ENCODE measurements at places on chromosomes 3 and 15.

DNA sequence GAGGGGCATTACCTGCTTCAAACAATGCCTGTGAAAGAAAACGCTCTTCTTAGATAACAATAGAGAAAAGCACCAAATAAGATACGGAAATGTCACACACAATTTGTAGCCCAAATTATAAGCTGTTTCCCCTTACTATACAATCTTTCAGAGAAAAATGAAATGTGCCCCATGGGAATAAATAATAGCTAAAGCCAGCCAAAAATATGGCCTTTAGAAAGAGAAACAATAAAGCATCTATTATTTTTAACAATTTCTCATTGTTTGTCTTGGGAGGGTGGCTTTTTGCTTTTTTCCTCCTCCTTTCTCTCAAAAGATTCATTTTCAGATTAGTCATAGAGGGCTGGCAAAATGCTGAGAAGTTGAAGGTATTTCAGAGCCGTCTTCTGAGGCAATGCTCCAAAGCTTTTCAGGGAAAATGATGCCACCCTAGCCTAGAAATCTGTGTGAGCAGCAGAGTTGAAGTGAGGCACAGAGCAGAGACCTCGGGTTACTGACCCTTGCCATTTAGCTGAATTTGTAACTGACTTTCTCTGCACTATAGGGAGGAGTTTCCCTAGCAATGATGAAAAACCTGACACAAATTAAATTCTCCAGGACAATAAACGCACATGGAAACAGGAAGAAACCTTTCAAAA lies 86.3 kb upstream of the PRICKLE2 start:
- no peak for DNase-seq

DNA sequence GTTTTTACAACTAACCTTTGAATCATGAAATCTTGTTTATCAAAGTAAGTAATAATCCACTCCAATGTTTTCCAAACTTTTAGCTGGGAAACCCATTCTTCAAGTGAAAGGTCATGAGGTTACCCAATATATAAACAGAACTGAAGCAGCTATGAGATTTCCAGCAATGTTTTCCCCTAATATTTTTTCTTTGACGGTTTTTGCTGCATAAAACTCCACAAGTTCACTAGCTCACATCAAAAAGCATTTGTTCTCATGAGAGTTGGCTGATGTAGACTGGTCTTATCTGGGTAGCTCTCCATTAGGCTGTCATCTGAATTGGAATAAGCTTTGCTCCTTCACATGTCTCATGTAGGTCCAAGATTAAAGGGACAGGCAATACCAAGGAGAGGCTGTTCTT lies 241.2 kb upstream of the LRRC3B start:
- peak; percentile 51 for DNase-seq

DNA sequence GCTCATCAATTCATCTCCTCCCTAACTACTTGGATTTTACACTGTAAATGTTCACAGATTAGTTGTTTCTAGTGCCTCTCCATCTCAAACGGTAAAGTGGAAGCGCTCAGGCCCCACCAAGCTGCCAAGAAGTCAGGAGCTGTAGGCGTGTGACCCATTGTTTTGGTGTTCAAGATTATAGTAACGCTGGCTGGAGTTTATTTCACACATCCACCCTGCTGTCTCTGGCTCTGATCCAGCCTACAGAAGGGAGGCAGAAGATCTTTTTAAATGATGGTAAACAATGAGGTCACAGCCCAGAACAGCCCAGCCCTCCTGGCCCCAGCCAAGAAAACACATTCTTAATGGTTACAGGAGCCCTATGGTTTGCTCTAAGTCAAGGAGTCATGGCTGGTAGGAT lies 25.7 kb upstream of the GALNT15 start:
- DNase-seq, result peak; percentile 70

- no peak for DNase-seq
These were observed 228.8 kb downstream of the DIPK2A start for GRCh38 chr3:144200466-144200865.

- DNase-seq, result no peak
These were observed 17.8 kb downstream of the ALPK3 start for GRCh38 chr15:84834969-84835368.

DNA sequence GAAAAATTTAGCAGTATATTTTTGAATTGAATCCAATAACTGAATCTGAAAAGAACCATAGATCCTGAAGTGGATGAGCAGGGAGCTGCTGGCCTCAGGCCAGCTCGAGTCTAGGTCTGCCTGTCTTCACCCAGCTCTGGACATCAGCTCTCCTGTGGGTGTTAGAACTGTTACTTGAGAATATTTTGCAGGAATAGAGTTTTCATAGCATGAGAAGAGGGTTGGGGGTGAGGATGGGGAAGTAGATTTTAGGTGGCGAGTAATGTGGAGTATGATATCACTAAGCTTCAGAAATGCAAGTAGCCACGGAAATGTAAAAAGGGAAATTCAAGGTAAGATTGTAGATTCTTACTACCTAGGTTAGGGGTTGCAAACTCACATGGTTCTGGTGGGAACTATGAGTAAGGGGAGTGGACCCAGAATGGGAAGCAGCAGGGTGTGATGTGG lies 6.2 kb downstream of the RAB8B start:
- DNase-seq, result no peak

DNA sequence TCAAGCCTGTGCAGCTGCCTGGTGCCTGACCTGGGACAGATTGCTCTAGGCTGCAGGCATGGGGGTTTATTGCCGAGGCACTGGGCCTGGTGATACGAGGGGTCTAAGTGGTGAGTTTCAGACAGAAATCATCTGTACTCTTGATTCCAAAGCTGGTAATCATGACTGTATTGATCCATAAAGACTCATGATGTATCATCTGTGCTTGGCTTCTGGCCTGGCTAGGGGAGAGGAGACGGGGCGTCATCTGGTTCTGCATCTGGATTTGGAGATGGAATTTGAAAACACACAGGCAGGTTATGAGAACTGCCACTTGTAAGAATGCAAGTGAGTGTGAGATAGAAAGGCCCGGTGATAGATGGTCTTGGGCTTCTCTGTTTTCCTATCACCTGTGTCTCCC lies 337.4 kb upstream of the C2CD4B start:
- DNase-seq, result no peak

DNA sequence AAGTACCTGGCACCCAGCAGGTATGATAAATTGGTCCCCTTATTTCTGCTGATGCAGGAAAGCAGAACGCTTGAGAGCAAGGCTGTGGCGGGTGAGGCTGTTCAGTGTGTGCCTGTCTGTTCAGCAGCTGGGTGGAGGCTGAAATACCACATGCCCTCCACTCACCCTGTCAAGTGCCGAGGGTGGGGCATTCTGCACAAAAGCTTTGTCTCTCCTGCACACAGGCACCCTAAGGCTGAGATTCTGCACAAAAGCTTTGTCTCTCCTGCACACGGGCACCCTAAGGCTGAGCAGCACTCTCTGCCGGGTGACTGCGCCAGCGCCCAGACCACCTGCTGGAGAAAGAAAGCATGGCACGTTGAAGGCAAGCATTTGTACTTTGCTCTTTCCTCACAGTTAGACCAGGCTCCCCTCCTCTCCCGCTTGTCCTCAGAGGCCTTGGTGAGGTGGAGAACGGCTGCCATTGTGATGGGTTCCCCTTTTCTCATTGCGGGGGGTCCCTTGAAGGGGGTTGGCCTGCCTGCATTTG lies 97.5 kb downstream of the BDH1 start:
- DNase-seq, result no peak

DNA sequence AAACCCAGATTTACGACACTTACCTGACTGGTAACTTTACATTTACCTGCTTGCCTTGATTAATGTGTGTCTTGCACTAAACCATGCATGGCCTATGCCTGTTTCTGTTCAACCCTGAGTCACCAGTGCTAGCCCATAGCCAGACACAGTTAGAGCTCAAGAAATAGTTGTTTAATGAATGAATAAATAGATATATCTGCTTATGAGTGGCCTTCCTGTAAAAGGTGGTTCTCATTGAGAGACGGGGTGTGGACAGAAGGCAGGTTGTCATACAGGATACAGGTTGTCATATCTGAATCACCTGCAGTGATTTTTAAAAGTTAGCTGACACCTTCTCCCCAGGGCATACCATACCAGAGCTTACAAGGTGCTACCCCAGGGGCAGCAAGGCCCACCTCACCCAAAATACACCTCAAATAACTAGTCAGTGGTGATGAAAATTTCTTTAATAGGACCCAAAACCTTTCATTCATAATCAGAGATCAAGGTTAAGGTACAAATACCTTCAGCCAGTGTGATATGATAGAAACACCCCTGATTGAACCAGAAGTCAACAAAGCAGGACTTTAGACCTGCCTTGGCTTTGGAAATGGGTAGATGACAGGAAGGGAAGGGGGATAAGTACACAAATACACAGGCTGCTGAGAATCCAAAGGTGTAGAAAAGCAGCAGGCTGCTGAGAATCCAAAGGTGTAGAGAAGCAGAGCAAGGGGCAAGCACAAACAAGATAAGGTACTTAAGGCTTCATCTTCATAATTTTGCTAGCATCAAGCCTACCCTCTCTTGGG lies 45.4 kb upstream of the TSC22D2 start:
- DNase-seq, result no peak

DNA sequence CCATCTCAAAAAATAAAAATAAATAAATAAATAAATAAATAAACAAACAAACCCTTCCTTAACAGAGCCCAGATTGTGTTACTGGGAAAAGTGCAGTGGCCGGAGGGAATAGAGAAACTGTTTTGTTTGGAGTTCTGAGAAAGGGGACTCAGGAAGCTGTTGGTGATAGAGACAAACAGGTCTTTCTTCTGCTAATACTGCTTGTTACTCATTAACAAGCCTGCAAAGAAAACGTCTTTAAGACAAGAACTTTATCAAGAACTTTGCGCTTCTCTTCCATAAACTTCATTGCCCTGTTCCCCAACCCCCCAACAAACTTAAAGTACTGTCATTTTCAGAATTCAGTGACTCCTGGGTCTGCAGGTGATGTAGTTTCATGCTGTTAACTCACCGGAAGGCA lies 68.8 kb upstream of the GSK3B start:
- no peak for DNase-seq

GRCh38 chr3:127304121-127304744 lies 16.4 kb upstream of the PRR20G start:
- peak; percentile 26 for DNase-seq

GRCh38 chr3:139482206-139482605 lies 5.9 kb upstream of the RBP2 start:
- DNase-seq, result no peak

DNA sequence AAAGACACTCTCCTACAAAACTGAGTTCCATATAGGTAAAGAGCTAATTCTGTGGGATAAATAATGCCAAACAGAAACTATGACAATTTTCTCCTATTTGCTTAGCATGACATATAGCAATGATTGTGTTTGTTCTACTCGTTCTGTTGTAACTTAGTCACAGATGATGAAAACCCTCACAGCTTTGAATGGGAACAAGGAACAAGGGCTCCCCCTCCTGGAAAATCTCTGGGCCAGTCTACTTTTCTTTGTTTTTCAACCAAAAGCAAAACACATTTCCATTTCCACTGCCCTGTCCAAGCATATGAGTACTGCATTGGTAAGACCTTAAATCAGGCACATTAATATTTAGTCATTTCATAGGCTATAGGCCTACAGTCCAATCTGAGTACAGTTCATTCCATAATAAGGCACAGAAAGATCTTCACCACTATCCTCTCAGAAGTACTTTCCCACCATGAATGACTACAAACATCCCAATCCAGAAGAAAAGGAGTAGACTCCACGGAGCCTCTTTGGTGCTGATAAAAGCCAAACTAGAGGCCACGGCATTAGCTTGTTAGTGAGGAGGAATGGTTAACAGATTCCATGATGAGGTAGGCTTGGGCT lies 67.1 kb downstream of the ATP8B4 start:
- peak; percentile 78 for DNase-seq

- DNase-seq, result no peak
These were observed 8.9 kb downstream of the CA12 start for GRCh38 chr15:63372753-63373152.

- DNase-seq, result no peak
These were observed 36.9 kb upstream of the GOLGB1 start for GRCh38 chr3:121786485-121786884.

DNA sequence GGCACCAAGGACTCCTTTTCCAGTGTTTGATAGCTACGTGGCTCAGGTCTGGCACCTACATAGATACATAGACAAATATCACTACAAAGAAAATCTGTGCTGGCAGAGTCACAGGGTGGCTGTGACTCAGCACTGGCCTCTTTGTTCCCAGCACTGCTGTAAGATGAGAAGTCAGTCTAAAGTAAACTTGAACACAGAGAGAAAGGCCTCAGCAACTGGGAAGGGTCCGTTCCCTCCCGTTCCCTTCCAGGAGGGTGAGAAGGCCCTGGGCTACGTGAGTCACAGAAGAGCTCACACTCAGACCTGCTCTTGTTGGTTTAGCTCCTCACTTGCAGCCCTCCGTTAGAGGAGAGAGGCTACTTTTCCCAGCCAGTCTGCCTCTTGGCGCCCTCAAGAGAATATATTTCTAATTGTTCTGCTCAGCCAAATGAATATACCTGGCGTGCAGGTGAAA lies 23.1 kb downstream of the ANXA2 start:
- DNase-seq, result no peak

GRCh38 chr3:140505213-140505612 lies 172.7 kb upstream of the TRIM42 start:
- no peak for DNase-seq

DNA sequence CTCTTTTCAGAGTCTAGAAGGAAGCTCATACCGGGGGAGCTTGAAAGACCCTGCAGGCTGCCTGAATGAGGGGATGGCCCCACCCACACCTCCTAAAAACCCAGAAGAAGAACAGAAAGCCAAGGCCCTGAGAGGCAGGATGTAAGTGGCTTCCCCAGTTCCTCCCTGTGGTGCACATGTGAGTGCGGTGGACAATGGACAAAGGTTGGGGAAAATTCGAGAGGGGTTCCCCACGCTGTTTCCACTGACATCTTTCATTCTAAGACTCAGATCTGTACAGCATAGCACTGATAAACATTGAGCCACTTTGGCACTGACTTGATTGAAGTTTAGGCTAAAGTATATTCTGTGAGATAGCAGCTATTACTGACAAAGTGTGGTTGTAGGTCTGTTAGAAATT lies 79.5 kb upstream of the UMPS start:
- DNase-seq, result no peak

DNA sequence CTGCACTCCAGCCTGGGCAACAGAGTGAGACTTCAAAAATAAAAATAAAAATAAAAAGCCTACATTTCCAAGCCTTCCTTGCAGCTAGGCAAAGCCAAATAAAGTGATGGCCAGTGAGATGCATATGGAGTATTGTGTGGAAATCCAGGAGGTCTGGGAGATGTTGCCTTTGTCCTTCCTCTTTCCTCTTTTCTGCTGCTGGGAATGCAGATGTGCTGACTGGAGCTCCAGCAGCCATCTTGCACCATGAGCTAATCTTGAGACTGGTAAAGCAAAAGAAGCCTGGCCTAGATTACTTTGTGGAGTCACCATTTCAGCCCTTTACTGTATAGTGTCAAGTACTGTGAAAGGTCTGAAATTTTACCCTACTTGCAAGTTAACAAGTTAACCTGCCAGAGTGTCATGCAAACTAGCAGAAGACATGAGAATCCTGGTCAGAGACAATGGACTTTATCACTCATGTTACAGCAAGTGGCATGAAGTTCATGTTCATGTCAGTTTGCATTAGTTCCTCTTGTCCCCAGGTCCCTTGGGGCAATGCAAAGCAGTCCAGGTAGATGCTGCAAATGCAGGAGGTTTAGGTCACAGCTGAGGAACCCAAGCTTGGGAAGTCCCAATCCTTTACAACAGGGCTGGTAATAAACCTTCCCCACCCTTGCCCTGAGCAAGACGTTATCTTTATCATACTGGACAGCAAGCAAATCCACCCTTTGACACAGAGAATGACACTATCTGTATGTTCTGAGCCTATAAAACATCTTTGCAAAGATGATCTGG lies 103.1 kb downstream of the TLE3 start:
- no peak for DNase-seq

- DNase-seq, result no peak
These were observed 40.3 kb upstream of the ZCWPW2 start for GRCh38 chr3:28308196-28308595.

- no peak for DNase-seq
These were observed 40.4 kb downstream of the OR4F15 start for GRCh38 chr15:101852356-101852755.

Measured in left lung (tissue), 14 donors.